ENCODE measurements at places on chromosomes 1 and 21.

DNA sequence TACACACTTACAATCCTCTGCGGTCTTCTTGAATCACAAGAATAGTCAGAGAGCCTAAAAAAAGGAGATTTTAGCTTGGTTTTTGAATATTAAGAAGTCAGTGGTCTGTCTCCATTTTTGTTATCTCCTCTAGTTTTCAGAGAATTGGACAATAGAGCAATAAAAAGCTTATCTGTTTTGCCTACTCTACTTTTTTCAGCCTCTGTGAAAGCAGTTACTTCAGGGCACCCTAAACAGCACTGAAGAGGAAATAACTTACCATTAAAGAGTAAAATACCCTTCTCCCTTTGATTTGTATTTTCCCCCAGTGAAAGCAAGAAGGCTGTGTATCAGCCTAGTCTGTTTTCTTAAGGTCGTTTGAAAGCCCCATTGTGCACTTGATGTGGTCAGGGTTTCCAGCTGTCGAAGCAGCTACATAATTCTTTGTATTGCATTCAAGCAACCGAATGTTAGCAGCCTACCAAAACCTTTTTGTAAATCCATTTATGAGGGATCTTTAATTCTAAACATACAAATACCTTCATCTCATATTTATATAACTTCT lies 1.0 kb downstream of the NTMT2 start:
- no peak for DNase-seq

DNA sequence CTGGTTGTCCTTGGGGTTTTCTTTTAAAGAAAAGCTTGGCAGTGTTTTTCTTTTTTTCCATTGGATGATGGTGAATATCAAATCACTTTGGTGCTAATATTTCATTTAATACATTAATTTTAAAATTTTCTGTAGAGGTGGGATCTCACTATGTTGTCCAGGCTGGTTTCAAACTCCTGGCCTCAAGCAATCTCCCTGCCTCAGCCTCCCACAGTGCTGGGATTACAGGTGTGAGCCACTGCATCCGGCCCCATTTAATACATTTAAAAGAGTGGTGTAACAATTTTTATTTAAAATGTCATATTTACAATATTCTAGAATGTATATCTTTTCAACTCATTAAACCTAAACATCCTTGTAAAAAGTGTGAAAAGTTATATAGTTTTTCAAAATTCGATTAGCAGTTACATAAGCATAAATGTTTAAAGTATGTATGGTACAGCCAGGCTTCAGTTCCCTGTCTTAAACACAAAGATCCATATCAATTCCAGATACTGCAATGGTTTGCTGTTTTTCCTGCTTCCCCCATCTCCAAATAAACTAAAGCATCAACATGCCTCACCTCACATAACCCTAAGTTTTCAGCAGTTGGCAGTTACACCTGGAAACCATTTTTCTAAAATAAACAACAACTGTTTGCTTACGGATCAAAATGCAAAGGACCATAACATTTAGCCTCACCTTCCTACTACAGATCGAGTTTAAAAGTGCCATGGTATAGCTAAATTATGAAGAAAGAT lies 8.9 kb upstream of the LGALS8 start:
- no peak for DNase-seq

DNA sequence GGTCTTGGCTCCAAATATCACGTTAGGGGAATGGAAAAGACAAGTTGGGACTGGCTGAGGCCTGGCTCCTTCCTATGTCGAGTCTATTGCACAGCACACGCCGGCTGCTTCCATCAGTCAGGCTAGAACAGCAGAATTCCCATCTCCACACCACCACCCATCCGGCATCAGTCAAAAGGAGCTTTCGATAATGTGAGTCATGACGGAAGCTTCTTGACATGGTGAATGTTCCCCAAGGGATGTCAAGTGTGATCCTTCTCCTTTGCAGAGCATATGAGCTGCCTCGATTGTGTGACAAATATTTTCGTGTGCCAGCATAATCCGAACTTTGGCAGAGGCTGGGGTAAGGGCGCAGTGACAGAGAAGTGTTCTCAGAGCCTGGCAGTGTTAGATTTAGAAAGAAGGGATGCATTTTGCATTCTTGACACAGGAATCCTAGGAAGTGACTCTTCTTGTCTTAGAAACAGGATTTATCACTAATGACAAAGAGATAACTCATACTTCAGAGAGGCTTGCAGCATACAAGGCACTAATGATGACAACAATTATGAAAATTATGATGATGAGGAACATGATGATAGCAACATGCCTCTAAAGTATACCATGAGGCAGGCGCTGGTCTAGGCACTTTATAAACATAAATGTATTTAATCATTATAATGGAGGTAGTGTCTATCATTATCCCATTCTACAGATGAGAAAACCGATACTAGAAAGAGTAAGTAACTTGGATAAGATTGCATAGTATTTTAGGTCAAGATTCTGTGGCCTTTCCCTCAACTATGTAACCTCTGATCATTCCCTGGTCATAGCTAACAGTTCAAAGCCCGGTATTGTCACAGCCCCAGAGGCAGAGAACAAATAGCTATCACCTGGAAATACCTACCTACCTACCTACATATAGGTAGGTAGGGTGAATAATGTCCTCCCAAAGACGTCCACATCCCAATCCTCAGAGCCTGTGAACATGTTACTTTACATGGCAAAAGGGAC lies 135.0 kb downstream of the KCNJ6 start:
- DNase-seq, result no peak

DNA sequence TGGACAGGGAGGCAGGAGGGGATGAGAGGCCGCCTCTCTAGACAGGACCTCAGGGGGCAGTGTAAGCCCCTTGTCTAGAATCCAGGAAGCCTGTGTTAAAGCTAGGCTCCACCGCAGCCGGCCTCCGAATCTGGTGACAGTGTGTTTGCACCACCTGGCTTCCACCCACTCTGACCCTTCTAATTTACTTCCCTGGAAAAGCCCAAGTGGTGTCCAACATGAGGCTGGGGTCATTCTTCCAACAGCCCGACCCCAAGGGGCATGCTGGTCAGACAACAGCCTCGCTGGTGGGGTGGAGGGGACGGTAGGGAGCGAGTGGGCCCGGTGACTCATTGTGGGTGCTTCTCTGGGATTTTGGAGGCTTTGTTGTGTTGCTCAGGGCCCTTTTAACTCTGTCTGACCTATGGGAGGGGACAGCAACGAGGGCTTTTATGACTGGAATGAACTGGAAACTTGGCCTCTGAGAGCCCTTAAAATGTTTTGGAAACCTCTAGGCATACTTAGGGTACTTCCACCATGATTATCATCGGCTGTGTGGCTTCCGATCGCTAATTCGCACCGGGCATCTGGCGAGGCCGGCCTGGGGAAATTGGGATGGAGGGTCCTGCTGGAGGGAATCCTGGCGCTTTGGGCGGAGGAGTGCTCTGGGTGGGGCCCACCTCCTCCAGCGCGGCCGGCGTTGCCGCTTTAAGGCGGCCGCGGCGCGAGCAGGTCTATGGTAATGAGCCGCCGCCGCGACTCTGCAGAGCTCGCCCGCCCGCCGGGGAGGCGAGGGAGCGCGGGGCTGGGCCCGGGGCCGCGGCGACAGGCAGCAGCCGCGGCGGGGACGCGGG lies at the start of gene CELSR2:
Gene CELSR2, plus strand, starts transcription at position 743 of the 833 bp plus-strand sequence. CDS start 541 bp downstream, outside the sequence.
- DNase-seq, result peak; percentile 68

- peak; percentile 1 for DNase-seq
Measured at GRCh38 chr1:35931446-35932157, 697 bp downstream of the AGO3 start.

DNA sequence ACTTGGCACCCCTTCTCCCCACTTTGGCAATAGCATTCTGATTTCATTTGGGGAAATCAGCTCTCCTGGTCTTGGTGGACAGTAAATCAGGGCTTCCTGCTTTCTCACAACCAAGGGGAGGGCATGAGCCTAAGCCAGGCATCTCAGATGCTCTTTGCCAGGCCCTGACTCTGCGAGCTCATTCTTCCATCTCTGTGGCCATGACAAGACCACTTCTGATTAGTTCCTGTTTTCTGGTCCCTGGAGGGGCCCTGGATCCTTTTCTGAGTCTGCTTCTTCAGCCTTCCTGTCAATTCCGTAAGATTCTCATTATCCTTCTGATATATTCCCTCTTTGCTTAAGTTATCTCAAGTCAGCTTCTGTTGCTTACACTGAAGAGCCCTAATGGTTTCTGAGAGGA lies 210.4 kb downstream of the HIVEP3 start:
- no peak for DNase-seq

- DNase-seq, result no peak
Measured at GRCh38 chr1:19416145-19416544, 69.2 kb downstream of the CAPZB start.

- DNase-seq, result no peak
Measured at GRCh38 chr1:115082949-115083348, 6.4 kb downstream of the TSPAN2 start.

DNA sequence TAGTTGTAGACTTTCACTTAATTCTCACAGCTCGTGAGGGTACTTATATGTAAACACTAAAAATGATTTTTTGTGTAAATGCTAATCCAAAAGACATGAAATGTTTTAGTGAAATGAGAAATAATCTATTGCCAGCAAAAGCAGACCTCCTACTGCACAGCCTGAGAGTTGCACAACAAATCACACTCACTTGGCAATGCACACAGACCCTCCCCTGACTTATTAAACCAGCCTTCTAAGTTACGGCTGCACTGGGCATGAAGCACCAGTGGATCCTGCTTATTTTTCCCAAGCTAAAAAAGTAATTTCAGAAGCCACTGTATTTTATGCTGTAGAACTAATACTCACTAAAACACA lies 10.3 kb downstream of the ERRFI1 start:
- peak; percentile 52 for DNase-seq

DNA sequence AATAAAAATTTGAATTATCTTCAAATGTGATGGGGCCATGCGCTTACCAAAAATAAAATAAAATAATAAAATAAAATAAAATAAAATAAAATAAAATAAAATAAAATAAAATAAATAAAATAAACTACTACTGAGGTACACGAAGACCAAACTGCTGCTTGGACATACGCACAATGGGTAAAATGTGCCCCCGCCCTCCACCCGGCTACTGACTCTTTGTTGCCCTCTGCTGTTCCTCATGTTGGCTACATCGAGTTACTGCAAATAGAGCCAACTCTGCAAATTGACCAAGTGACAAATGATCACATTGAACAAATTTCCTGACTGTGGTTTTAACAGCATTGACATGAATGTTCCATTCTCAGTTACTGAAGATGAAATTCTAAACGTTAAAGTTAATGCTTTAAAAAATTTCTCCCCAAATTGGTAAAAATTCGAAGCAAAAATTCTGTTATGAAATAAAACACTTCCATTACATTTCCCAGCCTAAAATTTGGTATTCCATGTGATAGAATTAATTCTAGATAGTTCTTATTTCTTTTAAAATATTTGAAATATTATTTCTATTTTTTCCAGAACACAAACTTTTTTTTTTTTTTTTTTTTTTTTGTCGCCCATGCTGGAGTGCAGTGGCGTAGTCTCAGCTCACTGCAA lies 18.8 kb upstream of the MAP1LC3C start:
- peak; percentile 54 for DNase-seq

DNA sequence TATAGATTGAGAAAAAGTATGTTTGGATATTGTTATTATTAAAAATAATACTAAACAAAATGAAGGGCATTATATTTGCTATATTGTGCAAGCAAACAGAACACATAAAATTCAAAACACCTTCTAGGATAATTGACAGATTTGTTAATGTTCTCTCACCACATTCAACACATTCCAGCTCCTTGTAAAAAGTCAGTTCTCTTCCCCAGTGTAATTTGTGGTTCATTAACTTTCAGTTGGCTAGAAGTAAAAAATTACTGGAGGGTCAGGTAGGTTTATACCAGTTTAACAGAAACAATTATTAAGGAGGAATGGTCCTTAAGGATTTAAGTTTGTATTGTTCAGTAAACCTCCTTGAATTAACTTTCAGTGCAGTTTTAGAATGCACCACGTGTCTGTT lies 1235.3 kb upstream of the ADGRL2 start:
- no peak for DNase-seq

GRCh38 chr1:12150456-12151200 lies 16.2 kb upstream of the TNFRSF1B start:
- DNase-seq, result no peak
